ENCODE measurements at places on chromosomes 11 and 22.

DNA sequence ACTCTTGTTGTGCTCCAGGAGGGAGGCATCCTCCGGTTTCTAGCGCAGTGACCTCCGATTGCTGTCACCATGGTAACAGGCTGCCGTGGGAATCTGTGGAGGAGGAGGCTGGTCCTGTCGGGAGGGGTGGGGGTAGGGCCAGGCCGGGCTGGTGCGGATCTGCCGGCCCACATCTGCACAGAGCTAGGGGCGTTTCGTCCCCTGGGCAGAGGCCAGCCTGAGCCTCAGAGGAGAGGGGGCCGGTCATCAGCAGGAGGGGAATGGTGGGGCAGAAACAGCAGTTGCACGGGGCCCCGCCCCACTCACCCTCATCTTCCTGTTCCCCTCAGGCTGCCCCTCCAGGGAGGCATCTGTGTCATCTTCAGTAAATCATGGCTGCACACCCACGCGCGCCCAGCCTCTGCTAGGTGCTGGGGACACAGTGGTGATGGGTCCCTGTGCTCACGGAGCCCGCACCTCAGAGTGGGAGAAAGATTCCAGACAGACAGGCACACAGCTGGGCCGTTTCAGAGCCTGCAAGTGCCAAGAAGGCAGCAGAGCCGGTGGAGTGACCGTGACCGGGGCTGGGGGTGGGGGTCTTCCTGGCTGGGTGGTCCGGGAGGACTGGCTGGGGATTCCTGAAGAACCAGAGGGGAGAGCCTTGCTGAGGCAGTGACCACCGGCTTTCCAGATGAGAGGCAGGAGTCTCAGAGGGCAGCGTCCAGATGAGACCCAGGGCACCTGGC is 120.5 kb downstream of the CACNA1I start:
- DNase-seq = no peak

- no peak for DNase-seq
These were observed 5.8 kb upstream of the KDM2A start for GRCh38 chr11:67113231-67113721.

GRCh38 chr11:121552154-121552553 is 99.4 kb upstream of the SORL1-AS1 start:
- DNase-seq = no peak

GRCh38 chr11:83544846-83545245 is 258.7 kb upstream of the CCDC90B start:
- no peak for DNase-seq

- DNase-seq = no peak
These were observed 123.6 kb upstream of the MTNR1B start for GRCh38 chr11:92845805-92846204.

- no peak for DNase-seq
These were observed 218.3 kb upstream of the CTSC start for GRCh38 chr11:88555829-88556202.

- DNase-seq = no peak
These were observed 18.1 kb upstream of the FCHSD2 start for GRCh38 chr11:73160005-73160760.

GRCh38 chr11:95304777-95305176 is 73.8 kb upstream of the SESN3 start:
- no peak for DNase-seq

DNA sequence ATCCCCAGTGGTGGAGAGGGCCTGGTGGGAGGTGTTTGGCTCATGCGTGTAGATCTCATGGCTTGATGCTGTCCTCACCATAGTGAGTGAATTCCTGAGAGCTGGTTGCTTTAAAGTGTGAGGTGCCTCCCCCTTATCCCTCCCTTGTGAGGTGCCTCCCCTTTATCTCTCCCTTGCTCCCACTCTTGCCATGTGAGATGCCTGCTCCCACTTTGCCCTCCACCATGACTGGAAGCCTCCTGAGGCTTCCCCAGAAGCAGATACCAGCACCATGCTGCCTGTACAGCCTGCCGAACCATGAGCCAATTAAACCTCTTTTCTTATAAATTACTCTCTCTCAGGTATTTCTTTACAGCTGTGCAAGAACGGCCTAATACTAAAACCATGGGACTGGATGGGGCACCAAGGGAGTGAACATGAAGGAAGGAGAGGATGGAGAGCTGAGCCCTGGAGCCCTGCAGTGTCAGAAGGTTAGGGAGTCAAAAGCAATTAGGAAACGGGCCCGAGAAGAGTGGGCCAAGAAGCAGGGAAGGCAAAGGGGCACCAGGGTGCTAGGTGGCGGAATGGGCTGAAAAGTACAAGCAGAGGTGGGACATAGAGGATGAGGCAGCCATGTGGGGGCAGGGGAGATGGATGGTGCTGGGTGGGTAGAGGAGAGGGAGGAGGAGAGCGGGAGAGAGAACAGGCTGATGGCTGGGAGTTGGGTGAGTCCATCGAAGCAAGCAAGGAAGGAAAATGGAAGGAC is 9.4 kb downstream of the IFITM10 start:
- DNase-seq = no peak

DNA sequence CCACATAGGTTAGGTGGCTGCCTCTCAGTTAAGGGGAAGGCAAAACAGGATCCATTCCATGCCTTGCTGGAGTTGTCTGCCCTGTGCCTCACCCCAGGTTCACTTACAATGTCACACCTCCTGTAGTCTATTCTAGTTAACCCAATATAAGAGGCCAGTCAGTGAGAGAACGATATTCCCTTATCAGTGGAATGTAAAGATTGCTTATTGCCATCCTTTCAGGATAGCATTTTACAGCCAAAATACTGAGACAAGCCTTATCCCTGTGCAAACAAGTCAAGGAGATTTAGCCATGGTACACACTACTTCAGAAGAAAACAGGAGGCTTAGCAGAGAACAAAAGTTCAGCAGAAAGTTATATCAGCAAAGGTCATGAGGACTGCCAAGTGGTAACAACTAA is 5.5 kb downstream of the CYP2R1 start:
- no peak for DNase-seq

DNA sequence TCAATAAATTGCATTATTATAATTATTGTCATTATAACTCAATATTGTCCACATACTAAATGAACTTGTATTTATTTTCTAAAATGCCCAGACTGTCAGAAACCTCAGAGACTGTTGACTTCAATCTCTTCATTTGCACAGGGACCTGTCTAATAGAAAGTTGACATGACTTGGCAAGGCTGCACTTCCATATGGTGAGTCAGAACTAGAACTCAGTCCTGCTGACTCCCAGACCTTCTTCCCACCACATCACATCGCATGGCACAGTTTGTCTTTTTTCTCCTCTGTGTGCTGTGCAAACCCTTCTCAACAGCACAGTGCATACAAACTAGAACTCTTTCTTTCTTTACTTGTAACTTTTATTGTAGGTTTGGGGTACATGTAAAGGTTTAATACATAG is 215.1 kb upstream of the BLID start:
- DNase-seq = no peak

DNA sequence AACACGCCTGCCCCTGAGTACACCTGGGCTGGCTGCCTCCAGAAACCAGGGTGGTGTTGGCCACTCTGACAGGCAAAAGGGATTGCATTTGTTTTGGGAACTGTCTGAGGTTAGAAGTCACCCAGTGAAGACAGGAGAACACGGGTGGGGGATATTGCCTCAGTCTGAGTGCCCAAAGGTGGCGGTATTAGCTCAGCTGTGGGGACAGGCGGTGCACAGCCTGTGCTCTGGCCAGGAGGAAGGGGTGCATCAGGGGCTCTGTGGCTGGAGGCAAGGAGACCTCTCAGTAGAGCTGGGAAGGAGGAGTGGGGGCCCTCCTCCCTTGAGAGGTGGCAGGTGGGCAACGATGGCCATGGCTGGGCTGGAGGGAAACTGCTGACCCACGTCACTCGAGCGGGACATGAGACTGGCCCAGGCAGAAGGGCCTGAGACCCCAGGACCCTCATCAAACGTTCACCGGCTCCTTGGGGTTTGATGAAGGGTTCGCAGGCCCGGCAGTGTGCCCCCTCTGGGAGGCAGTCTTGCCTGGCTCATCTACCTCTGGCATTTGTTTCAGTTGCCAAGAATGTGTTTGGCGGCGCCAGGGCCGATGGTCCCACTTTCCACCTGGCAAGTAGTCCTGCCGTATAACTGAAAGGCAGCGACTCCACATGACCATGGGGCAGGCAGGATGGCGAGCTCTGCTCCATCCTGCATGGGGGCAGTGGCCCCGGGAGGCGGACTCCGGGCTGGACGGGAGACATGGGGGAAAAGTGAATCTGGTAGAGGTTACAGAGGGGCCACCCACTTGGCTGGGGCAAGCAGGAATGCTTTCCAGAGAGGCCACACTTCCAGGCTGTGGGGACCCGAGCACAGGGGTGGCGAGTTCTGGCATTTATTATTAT is 52.8 kb upstream of the SMIM38 start:
- no peak for DNase-seq

- DNase-seq = no peak
These were observed 89.4 kb upstream of the THY1 start for GRCh38 chr11:119512369-119512768.

GRCh38 chr11:121889931-121890330 is 226.1 kb downstream of the BLID start:
- no peak for DNase-seq

DNA sequence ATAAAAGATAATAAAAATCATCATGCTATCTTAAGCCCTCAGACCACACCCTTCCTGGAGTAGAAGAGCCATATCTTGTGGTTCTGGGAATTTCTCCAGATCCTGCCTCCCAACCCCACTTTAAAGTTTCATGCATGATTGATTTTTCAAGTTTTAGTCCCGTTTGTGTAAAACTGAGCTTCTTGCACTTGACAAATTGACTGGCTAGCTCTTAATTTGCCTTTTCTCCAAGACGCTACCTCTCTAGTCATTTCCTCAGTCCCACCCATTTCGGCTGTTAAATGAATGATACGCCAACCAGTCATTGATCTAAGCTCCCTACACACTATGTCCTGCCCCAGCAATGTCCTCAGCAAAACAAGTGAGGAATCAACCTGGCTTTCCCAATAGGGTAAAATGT is 71.8 kb upstream of the TEAD1 start:
- no peak for DNase-seq

GRCh38 chr11:132941024-132941646 is 591.2 kb downstream of the OPCML start:
- DNase-seq = no peak

DNA sequence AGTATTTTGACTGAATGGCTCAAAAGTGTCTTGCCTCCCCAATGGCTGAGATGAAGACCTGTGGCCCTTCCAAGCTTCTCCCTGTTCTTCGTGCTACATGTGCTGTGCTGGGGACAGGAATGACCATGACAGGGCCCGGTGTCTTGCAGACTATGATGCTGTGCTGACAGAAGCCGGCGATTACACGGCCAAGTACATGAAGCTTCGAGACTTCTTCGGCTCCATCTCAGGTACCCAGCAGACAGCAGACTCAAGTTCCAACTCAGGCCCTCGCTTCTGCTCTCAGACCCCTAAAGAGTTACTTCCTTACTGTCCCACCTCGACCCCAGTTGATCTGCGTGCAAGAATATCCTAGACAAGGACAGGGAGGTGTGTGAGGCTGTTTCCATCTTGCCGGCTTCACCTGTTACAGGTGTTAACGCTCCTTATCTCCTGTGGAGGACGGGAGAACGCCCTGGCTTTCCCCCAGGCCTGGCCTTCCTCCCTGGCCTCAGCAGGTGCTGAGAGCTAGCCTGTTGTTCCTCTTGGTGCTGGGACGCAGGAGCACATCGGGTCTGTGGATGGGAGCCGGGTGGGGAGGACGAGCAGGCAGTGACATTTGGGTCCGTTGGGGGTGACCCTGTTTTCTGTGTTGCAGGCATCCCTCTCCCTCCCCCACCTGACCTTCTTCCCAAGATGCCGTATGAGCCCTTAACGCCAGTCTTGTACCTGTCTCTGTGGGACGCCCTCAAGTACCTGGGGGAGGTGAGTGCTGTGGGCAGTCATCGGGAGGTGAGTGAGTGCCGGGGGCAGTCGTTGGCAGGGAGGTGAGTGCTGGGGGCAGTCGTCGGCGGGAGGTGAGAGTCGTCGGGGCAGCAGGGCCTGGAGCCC is 38.1 kb downstream of the GLB1L2 start:
- DNase-seq = no peak

DNA sequence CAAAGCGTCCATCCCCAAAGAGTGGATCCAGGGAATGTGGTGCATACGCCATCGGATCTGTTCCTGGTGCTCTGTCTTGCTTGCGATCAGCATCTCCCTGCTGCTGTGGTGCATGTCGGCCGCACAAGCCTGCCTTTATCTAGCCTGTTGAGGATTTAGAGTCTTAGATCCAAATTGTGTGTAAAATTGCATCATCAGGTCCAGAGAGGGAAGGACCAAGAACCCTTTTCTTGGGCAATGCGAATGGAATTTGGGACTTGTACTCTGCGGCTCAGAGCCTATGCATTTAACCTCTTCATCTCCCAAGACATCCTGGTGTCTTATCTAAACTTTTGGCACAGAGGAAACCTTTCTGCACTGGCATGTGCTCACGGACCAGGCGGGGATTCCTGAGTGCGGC is 1238.7 kb downstream of the TBC1D22A start:
- no peak for DNase-seq

Measured in activated T-helper 1 cell treated with anti-CD3 and anti-CD28 coated beads, Interleukin-2, amount 50 U/mL, for 16 hours (primary cell).